Stimulated activated naive CD4-positive, alpha-beta T cell (primary cell): ENCODE measurements at places on chromosomes 1 and 21.

- no peak for DNase-seq
Observed at GRCh38 chr1:51070640-51071039, 31.4 kb upstream of the C1orf185 start.

GRCh38 chr1:168963601-168964000 is 142.9 kb upstream of the ATP1B1 start:
- DNase-seq, result no peak

GRCh38 chr1:178096421-178096820 is 2.5 kb downstream of the RASAL2 start:
- no peak for DNase-seq

- no peak for DNase-seq
Observed at GRCh38 chr1:95916616-95917015, 682.6 kb downstream of the RWDD3 start.

DNA sequence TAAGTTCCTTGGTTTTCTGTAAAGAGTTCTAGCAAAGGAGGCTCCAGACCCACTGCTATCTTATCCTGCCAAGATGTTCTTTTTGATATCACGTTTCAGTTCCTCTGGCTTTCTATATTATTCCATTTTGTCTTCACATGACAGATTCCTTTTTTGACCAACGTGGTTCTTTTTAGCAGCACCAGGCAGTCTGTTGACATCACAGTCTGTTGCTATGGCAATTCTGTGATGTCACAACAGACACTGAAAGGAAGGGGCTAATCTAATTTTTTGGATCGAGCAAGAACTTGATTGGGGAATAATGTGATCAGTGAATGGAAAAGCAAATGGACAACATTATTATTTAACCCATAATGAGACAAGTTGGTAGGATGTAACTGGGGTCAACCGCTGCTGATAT is 64.5 kb upstream of the GOLT1A start:
- DNase-seq, result no peak

DNA sequence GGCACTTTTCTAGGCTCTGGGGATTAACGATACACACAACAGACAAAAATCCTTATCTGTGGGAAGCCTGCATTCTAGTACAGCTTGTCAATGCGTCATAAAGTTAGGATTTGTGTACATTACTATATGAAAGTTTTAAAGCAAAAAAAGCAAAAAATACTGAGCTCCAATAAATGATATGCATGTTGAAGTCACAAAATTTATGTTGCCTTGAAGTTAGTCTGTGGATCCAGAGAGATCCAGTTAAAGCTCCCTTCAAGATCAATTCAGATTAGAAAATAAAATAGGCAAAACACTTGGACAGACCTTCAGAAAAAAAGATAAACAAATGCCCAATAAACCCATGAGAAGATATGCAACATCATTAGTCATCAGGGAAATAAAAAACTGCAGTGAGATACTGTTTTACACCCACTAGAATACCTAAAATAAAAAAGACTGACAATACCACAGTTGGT is 33.1 kb upstream of the KCNQ4 start:
- DNase-seq, result no peak

DNA sequence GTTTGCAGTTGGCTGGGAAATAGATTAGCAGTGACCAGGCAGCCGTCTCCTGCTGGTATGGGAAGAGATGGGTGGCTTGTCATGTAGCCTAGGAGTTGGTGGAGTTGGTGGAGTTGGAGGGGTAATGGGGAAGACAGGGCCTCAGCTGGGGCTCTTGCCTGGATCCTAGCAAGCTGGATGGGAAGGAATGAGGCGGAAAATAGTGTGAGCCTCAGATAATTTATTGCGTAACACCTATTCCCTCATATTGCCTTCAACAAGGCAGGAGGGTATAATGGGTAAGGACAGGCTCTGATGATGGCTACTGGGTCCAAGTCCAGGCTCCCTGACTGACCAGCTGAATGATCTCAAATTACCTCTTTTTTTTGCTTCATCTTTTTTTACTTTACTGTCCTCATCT is 12.6 kb downstream of the MAP7D1 start:
- no peak for DNase-seq

GRCh38 chr1:109864930-109865612 is 45.6 kb upstream of the CSF1 start:
- DNase-seq, result no peak

DNA sequence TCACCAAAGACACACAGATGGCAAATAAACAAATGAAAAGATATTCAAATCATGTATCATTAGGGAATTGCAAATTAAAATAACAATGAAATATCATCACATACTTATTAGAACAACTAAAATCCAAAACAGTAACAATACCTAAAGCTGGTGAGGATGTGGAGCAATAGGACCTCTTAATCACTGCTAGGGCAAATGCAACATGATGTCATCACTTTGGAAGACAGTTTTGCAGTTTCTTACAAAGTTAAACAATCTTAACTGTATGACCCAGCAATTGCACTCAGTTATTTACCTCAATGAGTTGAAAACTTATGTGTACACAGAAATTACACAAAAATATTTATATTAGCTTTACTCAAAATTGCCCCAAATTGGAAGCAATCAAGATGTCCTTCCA is 47.3 kb downstream of the SELENOF start:
- no peak for DNase-seq

GRCh38 chr1:82903626-82904025 is 1095.3 kb downstream of the TTLL7 start:
- no peak for DNase-seq

DNA sequence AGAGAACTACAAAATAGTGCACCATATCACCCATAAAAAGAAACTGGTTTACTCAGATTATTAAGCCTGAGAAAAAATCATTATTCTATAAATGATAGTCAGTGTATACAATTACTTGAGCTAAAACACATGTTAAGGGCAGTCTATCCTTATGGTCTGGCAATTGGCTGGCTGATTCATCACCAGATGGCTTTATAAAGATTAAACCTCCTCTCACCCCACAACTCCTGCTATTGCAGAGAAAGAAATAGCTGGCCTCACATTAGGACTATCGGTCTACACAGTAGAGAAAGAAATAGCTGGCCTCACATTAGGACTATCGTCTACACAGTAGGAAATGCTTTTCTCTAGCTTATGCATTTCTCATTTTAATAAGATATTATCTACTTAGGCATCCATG is 21.2 kb downstream of the CEP170 start:
- no peak for DNase-seq

DNA sequence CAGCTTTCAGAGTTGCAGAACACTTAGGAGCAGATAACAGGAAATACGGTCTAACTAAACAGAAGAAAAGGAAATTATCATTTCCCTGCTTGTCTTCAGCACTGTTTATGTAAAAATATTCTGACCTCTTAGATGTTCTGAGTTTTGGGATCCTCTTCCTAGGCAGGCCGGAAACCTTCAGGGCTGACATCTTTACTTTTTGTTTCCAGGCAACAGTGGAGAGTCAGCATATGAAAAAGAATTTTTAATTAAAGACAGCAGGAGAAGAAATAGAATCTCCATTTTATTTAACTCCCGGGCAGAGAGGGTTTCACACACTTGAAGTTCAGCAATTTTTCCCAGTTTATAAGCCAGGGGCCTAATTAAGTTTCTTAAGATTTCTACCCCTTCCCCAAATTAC is 5.1 kb upstream of the RIPPLY3 start:
- no peak for DNase-seq

GRCh38 chr1:11722538-11722937 is 13.4 kb upstream of the AGTRAP start:
- DNase-seq, result no peak
